Stimulated activated CD8-positive, alpha-beta memory T cell treated with anti-CD3 and anti-CD28 coated beads, Interleukin-4, amount 100 ng/mL, for 1 hour (primary cell): ENCODE measurements at places on chromosomes 16 and 17.
A peak's percentile ranks its signal among the peaks of the same experiment; 100 is the strongest.

- no peak for DNase-seq
Observed at GRCh38 chr17:59525668-59526067, 39.7 kb upstream of the DHX40 start.

DNA sequence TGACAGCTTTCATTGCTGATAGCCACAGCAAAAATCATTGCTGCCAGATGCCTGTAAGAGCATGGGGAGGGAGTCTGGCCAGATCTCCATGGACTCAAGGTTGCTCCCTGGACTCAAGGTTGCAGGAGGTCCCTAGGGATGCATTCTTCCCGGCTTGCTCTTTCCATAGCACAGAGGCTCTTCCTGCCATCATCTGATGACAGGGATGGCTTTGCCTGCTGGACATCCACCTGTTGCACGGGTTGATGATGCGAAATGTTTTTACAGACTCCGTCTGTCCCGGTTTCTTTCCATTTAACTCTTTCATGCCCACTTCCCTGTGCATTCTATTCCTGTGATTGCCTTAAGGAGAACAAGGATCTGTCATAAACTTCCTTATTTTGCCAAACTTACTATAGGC, 115.6 kb upstream of the HSBP1 start:
- no peak for DNase-seq

DNA sequence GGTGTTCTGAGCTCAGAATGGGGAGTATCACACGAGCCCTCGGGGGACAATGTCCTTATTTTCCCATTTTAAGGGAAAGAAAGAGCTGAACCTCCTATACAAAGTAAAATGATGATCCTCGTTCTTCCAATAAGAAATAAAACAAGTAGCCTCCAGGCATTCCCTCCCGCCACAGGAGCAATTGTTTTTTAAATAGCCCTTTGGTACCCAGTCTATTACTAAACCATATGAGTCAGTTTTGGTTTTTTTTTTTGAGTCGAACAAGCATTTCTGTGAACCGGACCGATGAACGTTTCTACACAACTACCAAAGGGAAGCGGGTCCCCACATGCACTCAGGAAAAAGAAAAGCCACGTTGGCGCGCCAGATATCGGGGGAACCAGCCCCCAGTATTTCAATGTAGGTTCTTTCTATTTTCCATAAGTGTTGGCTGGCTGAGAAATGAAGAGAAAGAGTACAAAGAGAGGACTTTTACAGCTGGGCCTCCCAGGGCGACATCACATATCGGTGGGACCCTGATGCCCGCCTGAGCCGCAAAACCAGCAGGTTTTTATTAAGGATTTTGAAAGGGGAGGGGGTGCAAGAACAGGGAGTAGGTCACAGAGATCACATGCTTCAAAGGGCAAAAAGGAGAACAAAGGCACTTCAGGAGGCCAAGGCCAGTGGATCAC, 3.8 kb upstream of the DCXR start:
- DNase-seq: no peak

- DNase-seq: no peak
Observed at GRCh38 chr16:73233329-73233765, 185.4 kb upstream of the ZFHX3 start.

- no peak for DNase-seq
Observed at GRCh38 chr16:50933262-50933661, 191.4 kb downstream of the CYLD start.

DNA sequence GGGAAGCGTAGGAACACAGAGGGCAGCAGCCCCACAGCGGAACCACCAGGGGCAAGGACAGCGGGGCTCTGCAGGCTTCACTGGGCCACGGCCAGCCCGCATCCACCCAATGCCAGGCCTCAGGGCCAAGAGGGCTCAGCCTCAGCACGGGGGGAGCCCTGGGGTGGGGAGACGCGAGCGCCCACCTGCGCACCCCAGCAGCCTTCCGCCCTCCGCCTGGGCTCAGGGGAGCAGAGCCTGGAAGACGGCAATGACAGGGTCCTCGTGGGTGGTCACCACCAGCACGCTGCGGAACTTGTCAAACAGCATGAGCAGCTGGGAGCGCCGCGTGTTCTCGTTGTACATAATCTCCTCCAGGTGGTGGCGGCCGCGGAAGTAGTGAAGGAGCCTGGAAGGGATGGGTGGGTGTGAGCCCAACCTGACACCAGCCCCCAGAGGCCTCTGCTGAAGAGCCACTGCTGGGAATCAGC, 8.5 kb downstream of the MPG start:
- DNase-seq: no peak

DNA sequence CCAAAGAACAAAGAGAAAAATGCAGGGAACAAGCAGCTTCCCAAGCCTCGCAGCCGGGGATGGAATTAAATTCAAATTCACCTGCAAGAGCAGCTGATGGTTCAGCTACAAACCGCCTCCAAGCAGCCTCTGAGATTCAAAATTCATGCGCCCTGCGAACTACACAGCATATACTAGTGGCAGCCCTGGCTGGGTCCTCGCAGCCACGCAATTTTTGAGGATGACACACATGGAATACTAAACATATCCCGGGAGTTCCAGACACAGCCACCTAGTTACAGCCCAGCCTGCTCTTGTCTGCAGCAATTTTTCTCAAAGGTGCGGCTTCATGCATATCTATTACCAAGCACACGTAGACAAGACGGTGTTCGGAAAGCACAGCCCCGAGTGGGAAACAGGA, 35.9 kb upstream of the KIFC3 start:
- DNase-seq: no peak

- peak; percentile 62 for DNase-seq
Observed at GRCh38 chr17:59155439-59156177, at the start of gene PRR11. PRR11 (plus strand) TSS chr17:59155746; CDS start chr17:59169753, 14,007 bp downstream.

DNA sequence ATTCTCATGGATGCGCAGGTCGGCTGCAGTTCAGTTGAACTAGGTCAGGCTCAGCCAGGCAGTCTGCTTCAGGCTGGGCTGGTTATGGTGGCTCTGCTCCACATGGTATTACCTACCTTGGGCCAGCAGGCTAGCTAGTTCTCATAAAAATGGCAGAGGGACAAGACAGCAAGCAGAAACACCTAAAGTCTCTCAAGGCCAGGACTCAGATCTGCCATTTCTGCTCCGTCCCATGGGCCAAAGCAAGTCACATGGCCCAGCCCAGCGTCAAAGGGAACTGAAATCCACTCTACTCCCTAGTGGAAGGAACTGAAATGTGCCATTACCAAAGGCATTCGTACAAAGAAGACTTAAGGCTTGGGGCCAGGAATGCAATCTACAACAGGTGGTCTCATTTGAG, 160.0 kb downstream of the TMEM132E start:
- no peak for DNase-seq

DNA sequence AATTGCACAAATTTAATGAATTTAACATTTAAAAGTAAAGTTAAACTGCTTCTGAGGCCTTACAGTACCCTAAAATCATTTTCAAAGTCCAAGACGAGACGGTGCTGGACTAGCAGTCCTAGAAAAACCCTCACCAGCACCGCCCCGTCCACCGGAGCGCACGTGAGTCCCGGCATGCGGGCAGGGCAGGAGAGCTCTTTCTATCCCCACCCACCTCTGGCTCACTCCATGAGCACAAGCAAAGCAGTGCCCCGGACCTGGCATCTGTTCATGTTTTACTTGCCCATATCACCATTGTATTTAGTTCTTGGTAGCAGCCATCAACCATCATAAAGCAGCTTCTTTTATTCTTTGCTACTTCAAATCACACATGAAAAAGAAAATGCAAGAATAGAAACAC, 41.7 kb downstream of the ANKRD11 start:
- no peak for DNase-seq

DNA sequence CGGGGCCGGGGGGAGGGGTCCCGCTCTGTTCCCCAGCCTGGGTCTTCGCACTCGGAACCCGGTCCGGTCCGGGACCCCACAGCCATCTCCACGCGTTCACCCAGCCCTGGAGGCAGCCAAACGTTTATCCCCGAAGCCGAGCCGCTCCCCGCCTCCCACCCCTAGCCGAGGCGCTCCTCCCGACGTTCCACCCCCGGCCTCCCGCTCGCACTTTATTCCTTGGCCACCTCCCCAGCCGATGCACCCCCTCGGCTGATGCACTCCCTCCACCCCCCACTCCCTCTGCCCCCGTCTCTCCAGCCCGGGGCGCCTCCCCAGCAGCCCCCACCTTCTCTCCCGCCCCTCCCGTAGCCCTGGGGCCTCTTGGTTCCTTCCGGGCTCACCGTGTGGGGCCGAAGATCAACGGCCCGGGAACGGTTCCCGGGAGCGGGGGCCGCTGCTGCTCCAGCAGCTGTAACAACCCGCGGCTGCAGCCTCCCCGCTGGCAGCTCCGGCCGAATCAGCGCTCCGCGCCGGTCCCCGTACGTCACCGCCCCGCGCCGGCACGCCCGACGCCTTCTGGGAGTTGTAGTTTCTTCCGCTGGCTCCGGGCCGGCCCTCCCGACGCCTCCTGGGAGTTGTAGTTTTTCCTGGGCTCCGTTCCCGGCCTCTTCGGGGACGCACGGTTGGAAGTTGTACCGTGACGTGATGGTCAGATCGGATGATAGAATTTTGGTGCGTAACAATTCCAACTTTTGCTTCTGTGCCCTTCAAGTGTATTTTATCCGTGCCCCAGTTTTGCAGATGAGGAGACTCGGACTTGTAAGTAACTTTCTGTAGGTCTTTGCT, at the start of the genes LRRC3C and ORMDL3:
Gene LRRC3C, plus strand, starts transcription at position 632 of the 828 bp plus-strand sequence. CDS start 13,792 bp downstream, outside the sequence.
Gene ORMDL3, minus strand, starts transcription at position 501 of the 828 bp plus-strand sequence. CDS start 3,398 bp downstream, outside the sequence.
- DNase-seq: peak; percentile 68

DNA sequence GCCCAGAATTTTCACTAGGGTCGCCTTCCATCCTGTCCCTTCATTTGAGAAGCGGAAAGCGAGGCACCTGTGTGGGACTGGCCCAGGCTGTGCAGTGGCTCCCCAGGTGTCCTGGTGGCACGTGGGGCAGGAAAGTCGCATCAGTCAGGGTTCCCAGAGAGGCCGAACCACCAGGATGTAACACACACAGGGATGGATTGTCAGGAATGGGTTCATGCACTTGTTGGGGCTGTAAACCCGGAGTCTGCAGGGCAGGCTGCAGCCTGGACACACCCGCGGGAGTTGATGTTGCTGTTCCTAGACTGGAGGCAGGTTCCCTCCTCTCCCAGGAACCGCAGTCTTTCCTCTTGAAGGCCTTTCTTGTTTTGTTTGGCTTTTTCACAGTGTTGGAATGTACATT, 30.7 kb upstream of the RPTOR start:
- no peak for DNase-seq

DNA sequence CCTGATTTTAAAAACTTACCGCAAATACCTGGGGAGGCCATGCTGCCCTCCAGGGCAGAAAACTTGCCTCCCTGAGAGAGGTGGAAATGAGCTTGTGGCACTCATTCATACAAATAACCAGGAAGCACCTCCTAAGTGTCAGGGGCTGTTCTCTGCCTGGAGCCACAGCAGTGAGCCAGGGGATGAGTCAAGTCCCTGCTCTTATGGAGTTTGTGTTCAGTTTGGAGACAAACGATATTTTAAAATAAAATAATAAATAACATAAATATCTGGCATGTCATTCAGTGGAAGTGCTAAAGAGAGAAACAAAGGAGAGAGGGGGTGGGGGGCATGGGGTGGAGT, 313.8 kb downstream of the C16orf95 start:
- DNase-seq: no peak

- no peak for DNase-seq
Observed at GRCh38 chr17:50276588-50277356, 2.5 kb downstream of the TMEM92 start.

GRCh38 chr17:34371405-34372100, 8.5 kb upstream of the CCL1 start:
- no peak for DNase-seq

GRCh38 chr17:60562421-60562820, 36.4 kb upstream of the APPBP2 start:
- DNase-seq: no peak

GRCh38 chr16:24524855-24525677, 14.3 kb upstream of the RBBP6 start:
- DNase-seq: no peak

- no peak for DNase-seq
Observed at GRCh38 chr16:78982096-78982744, 618.3 kb downstream of the MAF start.

- no peak for DNase-seq
Observed at GRCh38 chr16:11159282-11159681, 96.7 kb downstream of the SOCS1 start.

DNA sequence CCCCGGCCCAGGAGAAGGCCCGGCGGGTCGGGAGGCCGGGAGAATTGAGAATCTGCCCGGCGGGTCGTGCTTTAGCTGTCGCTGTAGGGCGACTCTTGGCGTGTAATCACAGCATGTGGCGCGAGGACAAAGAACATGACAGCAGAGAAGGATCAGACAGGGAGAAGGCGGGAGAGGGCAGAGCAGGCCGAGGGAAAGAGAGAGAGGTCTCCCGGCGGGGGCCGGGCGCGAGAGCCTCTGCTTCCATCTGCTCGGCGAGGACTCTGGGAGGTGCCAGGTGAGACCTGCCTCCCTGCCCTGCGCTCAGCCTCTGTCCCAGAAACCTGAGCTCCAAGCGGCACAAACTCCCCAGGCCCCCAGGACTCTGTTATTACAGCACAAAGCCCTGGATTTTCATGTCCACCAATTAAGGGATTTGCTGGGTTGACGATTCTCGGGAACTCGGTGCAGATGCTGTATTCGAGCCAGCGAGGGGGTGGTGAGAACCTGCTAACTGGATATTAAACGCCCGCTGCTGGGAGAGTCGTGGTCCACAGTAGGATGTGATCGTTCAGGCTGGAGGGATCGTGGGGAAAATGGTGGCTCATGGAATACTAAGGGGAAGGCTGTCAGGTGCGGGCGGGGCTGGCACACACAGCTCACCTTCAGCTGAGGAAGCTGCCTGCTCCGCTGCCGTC, 172.0 kb upstream of the CIBAR2 start:
- DNase-seq: no peak

DNA sequence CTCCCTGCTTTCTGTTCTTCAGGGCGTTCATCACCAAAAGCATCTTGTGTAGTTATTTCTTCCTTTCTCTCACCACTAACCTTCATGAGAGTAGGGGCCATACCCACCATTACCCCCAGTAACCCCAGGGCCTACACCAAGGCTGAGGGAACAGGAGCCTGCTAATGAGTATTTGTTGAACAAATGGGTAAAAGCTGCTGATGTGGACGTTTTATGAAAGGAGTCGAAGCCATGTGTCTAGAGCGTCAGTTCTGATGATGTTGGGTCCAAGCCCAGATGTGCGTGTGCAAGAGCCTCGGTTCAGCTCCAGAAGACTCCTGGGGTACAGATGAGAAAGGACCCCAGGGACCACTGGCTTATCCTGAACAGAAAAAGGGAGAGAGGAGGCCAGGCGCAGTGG, 77.1 kb upstream of the TBC1D3K start:
- no peak for DNase-seq

DNA sequence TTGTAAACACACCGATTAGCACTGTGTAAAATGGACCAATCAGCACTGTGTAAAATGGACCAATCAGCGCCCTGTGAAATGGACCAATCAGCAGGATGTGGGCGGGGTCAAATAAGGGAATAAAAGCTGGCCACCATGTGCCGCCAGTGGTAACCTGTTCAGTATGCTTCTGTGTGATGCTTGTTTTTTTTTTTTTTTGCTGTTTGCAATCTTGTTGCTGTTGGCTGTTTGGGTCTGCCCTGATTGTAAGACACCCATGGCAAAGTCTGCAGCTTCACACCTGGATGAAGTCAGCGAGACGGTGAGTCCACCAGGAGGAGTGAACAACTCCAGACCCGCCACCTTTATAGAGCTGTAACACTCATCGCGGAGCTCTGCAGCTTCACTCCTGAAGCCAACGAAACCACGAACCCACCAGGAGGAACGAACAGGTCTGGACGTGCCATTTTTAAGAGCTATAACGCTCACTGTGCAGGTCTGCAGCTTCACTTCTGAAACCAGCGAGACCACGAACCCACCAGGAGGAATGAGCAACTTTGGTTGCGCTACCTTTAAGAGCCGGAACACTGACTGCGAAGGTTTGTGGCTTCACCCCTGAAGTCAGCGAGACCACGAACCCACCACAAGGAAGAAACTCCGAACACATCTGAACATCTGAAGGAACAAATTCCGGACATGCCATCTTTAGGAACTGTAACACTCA, 85.0 kb upstream of the MED9 start:
- DNase-seq: peak; percentile 27

GRCh38 chr17:57773557-57773956, 28.5 kb upstream of the CCDC182 start:
- no peak for DNase-seq
